Type B pancreatic cell (in vitro differentiated cells): ENCODE measurements at places on chromosomes 3 and 15. TPM values are rescaled to one million over a fixed set of nuclear protein-coding genes. Genes with fewer than 3 reads are reported as not detected.

SPRED1 gene
- 9.2 and 25.6 TPM in 2 replicates for total RNA-seq

ZDHHC3 gene
- 83.6 and 112 TPM in 2 replicates for total RNA-seq

C3orf85 gene
- 2.3 and 6.8 TPM in 2 replicates for total RNA-seq

ATP10A gene
- 1.9 and 2.6 TPM in 2 replicates for total RNA-seq

GPR149 gene
- 0.14 TPM in 1 of 2 replicates, not detected in the other for total RNA-seq

AADACL2 gene
- total RNA-seq: 11.7 and 43.6 TPM in 2 replicates

TMEM43 gene
- 52.0 and 55.0 TPM in 2 replicates for total RNA-seq

ROPN1 gene
- not detected in 2 replicates for total RNA-seq

AMIGO3 gene
- 0.36 TPM in 1 of 2 replicates, not detected in the other for total RNA-seq

TMCC1 gene
- 46.9 and 50.8 TPM in 2 replicates for total RNA-seq

GOLGA8S gene
- total RNA-seq: 0.19 TPM in 1 of 2 replicates, not detected in the other

SHC4 gene
- 2.1 and 4.5 TPM in 2 replicates for total RNA-seq

DNA sequence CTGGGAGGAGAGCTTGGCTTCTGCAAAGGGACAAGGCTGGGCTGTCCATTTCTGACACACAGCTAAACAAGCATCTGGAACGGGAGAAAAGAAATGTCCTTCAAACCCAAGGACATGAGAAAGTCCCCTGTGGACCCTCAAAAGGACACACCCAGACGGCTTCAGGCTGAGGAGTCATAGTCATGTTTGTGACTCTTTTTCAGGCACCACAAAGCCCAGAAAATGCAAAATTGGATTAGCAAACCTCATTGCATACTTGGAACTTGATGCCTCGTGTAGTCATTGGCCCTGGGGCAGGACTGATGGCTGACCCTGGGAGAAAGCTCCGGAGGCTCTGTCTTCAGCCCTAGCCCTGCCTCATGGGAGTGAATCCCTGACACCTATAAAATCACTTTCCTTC, 21.5 kb downstream of the FAM174B start:
- no peaks in the 10 kb centered on the region for H3K27me3 ChIP-seq
- no peak overlapping the region for H3K4me3 ChIP-seq
- no peak overlapping the region for H3K27ac ChIP-seq
- DNase-seq: no peak
- H3K4me1 ChIP-seq: peaks cover 25% of the 10 kb centered on the region
- H3K36me3 ChIP-seq: peaks cover 8% of the 10 kb centered on the region

GRCh38 chr15:39426552-39427532, 154.0 kb upstream of the THBS1 start:
- H3K36me3 ChIP-seq: no peaks in the 10 kb centered on the region
- peaks cover 6% of the 10 kb centered on the region for H3K27me3 ChIP-seq
- H3K27ac ChIP-seq: no peak overlapping the region
- no peaks in the 10 kb centered on the region for H3K4me1 ChIP-seq

DNA sequence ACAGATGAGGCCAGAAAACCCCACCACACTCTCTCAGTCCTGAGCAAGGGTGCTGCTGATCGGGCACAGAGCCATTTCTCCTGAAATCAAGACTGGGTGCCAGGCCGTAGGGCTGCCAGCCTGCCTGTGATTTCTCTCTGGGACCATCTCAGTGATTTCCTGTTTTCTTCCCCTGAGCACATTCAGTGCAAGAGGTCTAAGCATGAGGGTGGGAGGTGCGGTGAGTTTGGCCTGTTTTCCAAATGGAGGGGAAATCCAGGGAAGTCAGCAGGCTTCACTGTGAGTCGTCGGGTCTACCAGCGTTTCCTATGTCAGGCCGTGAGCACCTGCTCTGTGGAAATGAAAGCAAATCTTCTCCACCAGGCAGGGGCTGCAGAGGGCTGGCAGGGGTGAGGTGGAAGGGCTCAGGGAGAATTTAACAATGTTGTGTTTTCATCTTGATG, 82.3 kb downstream of the ST6GAL1 start:
- DNase-seq: no peak
- no peak overlapping the region for H3K4me3 ChIP-seq
- peaks cover 3% of the 10 kb centered on the region for H3K36me3 ChIP-seq
- H3K4me1 ChIP-seq: peaks cover 7% of the 10 kb centered on the region
- no peaks in the 10 kb centered on the region for H3K27me3 ChIP-seq
- no peak overlapping the region for H3K27ac ChIP-seq

GRCh38 chr3:150069633-150070032, 98.9 kb upstream of the PFN2 start:
- H3K36me3 ChIP-seq: no peaks in the 10 kb centered on the region
- no peak overlapping the region for H3K4me3 ChIP-seq
- H3K27me3 ChIP-seq: peaks cover 33% of the 10 kb centered on the region
- peaks cover 40% of the 10 kb centered on the region for H3K4me1 ChIP-seq

DNA sequence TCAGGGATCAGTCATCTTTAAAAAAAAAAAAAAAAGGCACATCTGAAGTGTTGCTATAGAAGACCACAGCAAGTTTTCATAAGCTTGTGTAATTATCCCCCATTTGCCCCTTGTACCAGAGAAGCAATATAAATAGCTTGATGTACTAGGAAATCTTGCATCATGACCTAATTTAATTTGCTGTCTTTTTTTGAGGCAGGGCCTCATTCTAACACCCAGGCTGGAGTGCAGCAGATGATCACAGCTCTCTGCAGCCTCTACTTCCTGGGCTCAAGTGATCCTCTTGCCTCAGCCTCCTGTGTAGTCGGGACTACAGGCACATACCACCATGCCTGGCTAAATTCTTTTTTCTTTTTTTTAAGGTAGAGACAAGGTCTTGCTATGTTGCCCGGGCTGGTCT, 88.7 kb downstream of the ARIH1 start:
- H3K27me3 ChIP-seq: no peaks in the 10 kb centered on the region
- peaks cover 3% of the 10 kb centered on the region for H3K4me1 ChIP-seq
- no peak for DNase-seq

- H3K27me3 ChIP-seq: no peaks in the 10 kb centered on the region
- H3K27ac ChIP-seq: no peak overlapping the region
- no peak overlapping the region for H3K4me3 ChIP-seq
- H3K36me3 ChIP-seq: peaks cover 4% of the 10 kb centered on the region
Measured at GRCh38 chr3:58556001-58556400, 19.0 kb upstream of the ACOX2 start.

DNA sequence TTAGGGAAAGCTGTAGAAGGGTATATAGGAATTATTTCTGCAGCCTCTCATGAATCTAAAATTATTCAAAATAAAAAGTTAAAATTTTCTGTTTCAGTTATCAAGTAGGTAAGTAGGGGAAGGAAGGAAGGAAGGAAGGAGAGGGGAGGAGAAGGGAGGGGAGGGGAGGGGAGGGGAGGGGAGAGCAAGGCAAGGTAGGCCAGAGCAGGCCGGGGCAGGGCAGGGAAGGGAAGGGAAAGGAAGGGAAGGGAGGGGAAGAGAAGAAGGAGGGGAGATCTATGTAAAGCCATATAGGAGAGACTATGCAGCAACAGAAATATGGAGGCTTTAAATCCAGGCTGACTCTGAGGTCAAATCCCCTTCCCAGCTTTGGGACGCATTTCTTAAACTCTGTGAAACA, 38.3 kb upstream of the BOC start:
- H3K27ac ChIP-seq: no peak overlapping the region
- H3K27me3 ChIP-seq: no peaks in the 10 kb centered on the region
- H3K36me3 ChIP-seq: peaks cover 8% of the 10 kb centered on the region
- no peak overlapping the region for H3K4me3 ChIP-seq

DNA sequence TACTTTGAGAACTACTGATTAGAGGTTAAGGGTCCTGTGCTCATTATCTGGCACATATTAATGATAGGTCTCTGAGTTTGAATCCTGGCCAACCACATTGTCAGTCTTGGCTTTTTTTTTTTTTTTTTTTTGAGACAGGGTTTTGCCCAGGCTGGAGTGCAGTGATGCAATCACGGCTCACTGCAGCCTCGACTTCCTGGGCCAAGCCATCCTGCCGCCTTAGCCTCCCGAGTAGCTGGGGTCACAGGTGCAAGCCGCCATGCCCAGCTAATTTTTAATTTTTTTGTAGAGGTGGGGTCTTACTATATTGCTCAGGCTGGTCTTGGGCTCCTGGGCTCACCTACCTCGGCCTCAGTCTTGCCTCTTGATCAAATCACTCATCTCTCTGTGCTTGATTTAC, 547 bp upstream of the PCCB start:
- peaks cover 10% of the 10 kb centered on the region for H3K4me1 ChIP-seq
- H3K4me3 ChIP-seq: peak overlapping the region; percentile 88
- no peak for DNase-seq
- no peaks in the 10 kb centered on the region for H3K36me3 ChIP-seq
- H3K27me3 ChIP-seq: no peaks in the 10 kb centered on the region

GRCh38 chr15:29944925-29945324, 122.7 kb upstream of the TJP1 start:
- no peaks in the 10 kb centered on the region for H3K4me1 ChIP-seq
- DNase-seq: no peak
- H3K27ac ChIP-seq: no peak overlapping the region
- no peaks in the 10 kb centered on the region for H3K27me3 ChIP-seq

DNA sequence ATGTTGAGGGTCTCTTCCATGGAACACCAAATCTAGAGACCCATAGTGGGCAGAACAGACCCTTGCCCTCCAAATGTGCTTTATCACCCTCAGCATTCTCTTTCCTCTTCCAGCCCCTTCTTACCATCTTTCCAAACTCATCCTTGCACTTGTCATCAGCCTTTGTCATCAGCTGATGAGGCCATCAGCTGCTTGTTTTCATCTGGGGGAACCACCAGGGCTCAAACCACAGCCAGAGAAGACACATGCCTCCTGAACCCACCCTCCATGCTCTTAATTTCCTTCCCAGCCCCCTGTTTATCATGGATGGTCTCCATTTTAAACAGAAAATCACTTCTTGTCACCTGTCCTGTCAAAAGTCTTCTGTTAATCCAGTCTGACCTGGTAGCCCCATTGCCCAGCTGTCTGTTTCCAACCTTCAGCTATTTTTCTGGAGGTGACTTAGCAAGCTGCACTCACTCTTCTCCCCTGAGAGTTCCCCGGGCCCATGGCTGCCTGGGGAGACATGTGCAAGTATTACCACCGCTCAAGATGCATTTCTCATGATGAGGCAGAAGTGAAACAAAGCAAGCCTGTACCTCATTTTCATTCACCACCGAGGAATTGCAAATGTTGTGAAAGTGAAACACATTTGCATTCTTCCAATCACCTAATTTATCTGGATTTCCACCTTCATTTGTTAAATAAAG, 14.7 kb upstream of the SYNM start:
- H3K4me3 ChIP-seq: no peak overlapping the region
- H3K36me3 ChIP-seq: no peaks in the 10 kb centered on the region
- DNase-seq: peak; percentile 54
- H3K4me1 ChIP-seq: no peaks in the 10 kb centered on the region

DNA sequence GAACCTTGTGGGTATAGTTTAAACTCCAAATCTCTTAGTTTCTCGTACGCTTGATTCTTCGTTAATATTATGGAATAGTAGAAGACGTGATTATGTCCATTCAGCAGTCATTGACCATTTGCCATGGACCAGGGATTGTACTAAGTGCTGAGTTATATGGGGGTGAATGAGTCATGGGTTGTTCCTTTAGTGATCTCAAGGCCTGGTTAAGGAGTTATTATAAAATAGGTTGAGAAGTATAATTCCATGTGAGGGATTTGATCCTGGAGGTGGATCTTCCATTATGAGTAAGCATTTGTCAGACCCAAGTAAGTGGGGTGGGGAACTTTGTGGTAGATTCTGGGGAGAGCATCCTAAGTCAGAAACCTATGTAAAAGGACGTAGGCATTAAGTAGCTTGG, 15.4 kb downstream of the NR2C2 start:
- peaks cover 24% of the 10 kb centered on the region for H3K36me3 ChIP-seq
- no peaks in the 10 kb centered on the region for H3K27me3 ChIP-seq
- DNase-seq: no peak
- H3K4me3 ChIP-seq: no peak overlapping the region
- no peak overlapping the region for H3K27ac ChIP-seq

DNA sequence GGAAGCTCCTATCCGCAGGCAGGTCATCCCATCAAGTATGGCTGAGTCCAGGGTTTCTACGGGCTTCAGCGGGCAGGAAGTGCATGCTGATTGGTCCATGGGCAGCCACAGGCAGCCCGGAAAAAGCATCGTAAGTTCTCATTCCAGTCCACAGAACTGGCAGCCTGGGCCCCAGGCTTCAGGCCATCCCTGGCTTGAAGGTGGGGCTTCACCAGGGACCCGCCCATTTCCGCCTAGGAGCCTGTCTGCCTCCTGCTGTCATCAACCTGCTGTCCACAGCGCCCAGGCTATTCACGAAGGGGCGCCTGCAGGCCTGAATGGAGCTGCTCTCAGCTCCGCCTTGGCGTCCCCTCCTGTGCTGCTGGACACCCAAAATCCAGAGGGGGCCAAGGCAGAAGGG, 13.9 kb downstream of the PCYT1A start:
- peaks cover 5% of the 10 kb centered on the region for H3K4me1 ChIP-seq
- H3K27ac ChIP-seq: no peak overlapping the region
- peaks cover 26% of the 10 kb centered on the region for H3K36me3 ChIP-seq
- no peak overlapping the region for H3K4me3 ChIP-seq
- H3K27me3 ChIP-seq: no peaks in the 10 kb centered on the region

- H3K36me3 ChIP-seq: peaks cover 37% of the 10 kb centered on the region
- peak overlapping the region; percentile 99 for H3K4me3 ChIP-seq
- H3K4me1 ChIP-seq: peaks cover 7% of the 10 kb centered on the region
- DNase-seq: no peak
Measured at GRCh38 chr15:37099319-37100108, 835 bp downstream of the MEIS2 start.

- H3K4me1 ChIP-seq: no peaks in the 10 kb centered on the region
- no peak overlapping the region for H3K4me3 ChIP-seq
- no peak for DNase-seq
- peaks cover 7% of the 10 kb centered on the region for H3K27me3 ChIP-seq
- no peak overlapping the region for H3K27ac ChIP-seq
- H3K36me3 ChIP-seq: no peaks in the 10 kb centered on the region
Measured at GRCh38 chr3:63673111-63673510, 20.6 kb downstream of the SNTN start.

- no peaks in the 10 kb centered on the region for H3K27me3 ChIP-seq
- DNase-seq: no peak
- peaks cover 10% of the 10 kb centered on the region for H3K4me1 ChIP-seq
- no peak overlapping the region for H3K4me3 ChIP-seq
Measured at GRCh38 chr3:125219261-125219701, 6.7 kb upstream of the SLC12A8 start.

DNA sequence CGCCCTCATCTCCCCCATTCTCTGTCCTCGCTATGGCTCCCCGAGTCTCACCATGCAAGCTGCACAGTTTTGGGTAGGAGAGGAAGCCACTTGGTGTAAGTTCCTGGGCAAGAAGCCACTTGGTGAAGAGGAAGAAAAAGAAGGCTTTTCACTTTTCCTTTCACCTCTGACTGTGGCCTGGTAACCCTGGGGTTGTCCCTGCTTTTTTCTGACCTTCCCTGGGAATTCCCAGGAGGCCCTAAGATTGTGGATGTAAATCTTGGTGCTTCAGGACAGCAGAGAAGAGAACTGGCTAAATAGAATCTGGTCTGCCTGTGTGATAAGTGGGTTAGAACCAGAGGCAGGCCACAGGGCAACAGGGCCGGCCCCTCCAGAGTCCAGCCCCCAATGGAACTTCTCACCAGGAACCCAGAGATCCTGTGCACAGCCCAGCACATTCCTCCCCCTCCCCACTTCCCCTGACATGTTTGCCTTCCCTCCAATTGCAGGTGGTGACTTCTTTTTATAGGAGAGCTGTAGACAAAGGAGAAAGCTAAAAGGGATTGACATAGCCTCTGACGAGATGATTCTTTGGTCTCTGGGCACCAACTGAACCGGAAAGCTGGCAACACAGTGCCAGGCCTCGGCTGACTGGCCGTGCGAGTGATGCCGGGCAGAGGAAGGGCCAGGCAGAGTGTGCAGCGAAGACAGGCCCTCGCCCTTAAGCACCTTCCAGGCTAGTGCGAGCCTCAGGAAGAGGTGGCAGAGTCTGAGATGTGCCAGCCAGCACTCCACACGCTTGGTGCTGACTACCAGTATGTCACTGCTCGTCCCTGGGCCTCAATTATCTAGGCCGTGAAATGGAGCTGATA, 19.4 kb upstream of the SKOR1 start:
- no peak overlapping the region for H3K27ac ChIP-seq
- DNase-seq: no peak
- no peak overlapping the region for H3K4me3 ChIP-seq
- no peaks in the 10 kb centered on the region for H3K27me3 ChIP-seq
